CD4-positive, alpha-beta T cell treated with Interleukin-4 for 1 hour (primary cell): ENCODE measurements at places on chromosomes 7 and 10.
A peak's percentile ranks its signal among the peaks of the same experiment; 100 is the strongest.

GRCh38 chr10:106450966-106451365, 713.5 kb downstream of the SORCS1 start:
- DNase-seq: no peak

DNA sequence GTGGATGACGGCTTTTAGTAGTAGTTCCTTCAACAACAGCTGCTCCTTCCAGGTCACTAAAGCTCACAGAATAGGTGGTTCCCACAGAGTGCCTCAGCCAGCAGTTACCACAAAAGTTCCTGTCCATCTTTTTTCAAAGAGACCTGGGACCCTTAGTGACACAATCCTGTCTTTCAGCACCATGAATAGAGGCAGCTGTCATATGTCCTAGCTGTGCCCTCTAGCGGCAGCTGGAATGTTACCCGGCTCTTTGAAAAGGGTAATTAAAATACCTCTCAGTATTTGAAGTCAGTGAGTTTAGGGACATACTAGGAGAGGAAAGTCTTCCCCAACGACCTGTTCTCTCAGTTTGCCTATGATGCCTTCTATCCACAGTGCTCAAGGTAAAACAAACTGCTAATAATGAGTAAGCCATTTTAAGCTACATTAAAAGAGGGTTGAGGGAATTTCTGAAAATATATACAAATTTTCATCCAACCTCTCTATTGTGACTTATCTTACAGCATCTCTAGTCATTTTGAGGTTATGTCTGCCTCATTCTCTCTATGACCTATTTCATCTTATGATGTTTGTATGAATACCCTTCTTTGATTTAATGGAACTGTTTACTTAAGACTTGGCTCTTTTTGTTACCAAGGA, 290.8 kb downstream of the NXPH1 start:
- no peak for DNase-seq

- DNase-seq: no peak
Measured at GRCh38 chr7:69625798-69626197, 27.5 kb downstream of the AUTS2 start.

GRCh38 chr10:117790179-117790578, 247.6 kb downstream of the EMX2 start:
- DNase-seq: no peak

DNA sequence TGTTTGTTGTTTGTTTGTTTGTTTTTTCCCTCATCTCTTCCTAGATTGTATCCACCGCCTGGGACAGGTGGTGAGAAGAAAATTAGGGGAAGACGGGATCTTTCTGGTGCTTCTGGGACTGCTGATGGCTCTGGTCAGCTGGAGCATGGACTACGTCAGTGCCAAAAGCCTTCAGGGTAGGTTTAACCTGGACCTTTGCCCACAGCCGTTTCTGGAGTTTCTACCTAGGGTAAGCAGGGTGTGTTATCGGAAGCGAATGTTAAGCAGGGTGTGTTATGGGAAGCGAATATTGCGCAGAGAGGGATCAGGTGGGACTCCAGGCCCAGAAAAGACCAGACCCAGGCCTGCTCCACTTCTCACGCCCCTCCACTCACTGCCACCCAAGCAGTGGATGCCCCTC, 4.7 kb downstream of the CLCN1 start:
- DNase-seq: no peak

DNA sequence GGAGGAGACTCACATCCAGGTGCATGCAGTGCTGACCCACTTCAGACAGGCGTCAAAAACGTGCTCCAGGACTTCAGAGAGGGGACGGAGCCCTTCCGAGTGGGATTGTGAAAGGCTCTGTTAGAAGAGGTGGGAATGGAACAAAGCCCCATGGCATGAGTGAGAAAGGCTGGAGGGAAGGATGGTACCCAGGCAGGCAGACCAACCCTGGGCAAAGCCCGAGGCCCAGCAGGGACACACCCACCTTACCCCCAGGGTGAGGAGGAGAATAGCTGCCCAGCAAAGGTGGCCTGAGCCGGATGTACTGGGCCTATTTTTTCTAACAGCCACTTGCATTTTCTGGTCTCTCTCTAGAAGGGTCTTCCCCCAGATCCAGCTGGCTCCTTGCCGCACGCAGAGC, 14.8 kb downstream of the CHAT start:
- no peak for DNase-seq

DNA sequence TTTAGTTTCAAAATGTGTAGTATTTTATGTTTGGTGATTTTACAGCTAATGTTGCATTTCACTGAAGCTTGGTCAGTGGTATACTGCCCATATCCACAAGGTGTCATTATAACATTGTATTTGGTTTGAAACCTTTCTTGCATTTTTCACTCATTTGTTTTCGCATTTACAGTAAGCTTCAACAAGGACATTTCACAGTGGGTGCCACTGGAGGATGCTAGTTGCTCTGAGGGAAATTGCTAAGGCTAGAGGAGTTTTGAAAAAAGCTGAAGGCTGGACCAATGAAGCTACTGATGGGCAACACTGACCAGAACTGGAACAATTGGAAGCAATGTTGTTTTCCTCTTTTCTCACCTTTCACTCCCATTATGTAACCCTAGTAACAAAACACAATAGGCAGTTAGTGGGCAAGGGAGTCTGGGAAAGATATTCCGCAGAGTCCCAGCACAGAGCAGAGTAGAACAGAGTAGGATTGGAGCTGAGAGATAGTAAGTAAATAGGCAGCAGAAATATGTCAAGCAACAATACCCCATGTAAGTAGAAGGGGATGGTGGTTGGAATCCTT, 23.6 kb upstream of the SRI start:
- DNase-seq: peak; percentile 19

DNA sequence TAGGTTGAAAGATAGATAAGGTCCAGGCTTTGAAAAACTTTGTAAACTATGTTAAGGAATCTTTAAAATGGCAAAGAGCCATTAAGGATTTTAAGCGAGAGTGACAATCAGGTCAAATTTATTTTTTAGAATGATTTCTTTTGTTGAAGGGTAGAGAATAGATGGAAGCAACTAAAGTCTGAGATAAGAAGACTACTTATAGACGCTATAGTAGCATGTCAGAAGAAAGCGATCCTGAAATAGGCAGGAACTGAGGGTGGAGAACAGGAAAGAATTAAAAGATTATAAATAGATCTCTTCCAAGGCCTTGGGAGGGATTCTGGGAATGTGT, 13.0 kb upstream of the TSPAN13 start:
- DNase-seq: no peak

DNA sequence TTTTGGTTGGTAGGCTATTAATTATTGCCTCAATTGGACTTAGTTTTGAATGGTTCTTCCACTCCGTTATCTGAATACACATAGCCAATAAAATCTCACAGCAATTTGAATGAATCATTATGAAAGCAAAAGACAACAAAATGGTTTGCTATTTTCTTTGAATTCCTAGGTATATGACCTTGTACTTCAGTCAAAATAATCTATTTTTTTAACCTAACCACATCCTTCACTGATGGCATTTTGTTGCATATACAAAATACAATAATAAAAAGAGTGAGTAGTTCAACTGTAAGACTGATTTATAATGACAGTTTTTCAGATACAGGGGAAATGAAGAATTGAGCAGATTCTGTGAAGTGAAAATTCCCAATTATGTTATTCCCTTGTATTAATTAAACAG, 433.1 kb downstream of the HTR7 start:
- DNase-seq: no peak

- DNase-seq: no peak
Measured at GRCh38 chr7:127290116-127290655, 37.4 kb upstream of the GRM8 start.

DNA sequence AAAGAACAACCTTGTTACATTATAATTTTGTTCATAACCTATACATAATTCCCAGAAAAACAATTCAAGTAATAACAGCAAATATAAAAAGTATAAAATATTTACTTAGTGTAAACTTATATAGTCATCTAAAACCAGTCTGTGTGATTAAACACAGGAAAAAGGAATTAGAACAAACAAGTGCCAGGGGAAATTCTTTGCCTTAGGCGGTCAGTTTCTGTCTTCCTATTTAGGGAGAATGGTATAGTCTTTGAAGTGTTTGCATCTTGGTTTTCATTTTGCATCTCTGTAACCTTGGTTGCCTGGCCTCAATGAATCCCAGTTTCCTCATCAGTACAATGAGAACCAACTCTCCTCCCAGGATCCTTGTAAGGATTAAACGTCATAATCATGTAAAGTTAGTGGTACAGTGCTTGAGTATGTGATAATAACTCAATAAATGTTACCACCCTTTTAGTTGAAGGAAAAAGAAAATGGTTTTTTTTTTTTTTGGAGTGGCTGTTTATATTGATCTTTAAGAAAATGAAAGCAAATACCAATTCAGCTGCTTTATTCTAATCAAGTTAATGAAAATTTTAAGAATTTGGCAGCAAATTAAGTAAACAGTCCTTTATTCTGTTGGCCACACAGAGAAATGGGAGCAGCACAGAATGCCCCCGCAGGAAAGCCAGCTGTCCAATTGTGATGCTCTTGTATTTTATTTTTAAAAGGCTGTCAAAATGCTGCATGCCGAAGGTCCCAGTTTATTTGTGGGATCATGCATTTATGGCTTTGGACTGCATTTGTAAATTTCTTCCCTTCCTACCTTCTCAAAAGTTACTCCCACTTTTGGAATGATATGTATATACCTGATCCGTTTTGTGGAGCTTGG, 61.8 kb downstream of the SHH start:
- no peak for DNase-seq

DNA sequence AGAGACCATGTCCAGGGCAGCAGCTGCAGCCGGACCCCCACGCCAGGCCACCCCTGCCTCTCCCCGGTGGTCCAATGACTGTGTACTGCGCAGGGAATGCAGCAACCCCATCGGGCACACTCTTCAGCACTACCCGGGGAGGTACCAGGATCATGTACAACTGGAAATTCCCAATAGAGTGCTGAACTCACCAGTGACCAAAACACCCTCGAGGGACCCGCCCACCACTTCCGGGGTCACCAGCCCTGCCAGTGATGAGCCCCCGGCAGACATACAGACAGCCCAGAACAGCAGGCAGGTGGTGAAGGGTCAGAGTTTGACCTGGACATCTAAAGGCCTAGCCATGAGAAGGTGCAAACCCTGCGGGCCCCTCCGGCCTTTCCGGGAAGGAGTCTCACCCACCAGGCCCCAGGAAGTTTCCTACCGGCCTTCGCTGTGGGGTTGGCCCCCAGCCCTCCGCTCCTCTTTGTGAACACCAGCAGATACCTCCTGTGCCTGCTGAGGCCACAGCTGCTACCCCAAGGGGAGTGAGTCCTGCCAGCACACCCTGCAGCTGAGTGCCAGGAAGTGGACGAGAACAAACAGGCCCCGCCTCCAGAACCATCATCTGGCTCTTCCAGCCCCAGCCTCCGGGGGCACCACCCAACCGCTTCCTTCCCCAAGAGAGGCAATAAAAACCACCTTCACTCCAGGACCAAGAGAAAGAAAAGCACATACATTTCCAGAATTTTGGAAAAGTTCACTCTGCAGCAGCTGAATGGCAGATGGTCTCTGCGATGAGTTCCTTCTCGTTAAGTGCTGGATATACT, 5.0 kb upstream of the ANKRD61 start:
- peak; percentile 75 for DNase-seq

DNA sequence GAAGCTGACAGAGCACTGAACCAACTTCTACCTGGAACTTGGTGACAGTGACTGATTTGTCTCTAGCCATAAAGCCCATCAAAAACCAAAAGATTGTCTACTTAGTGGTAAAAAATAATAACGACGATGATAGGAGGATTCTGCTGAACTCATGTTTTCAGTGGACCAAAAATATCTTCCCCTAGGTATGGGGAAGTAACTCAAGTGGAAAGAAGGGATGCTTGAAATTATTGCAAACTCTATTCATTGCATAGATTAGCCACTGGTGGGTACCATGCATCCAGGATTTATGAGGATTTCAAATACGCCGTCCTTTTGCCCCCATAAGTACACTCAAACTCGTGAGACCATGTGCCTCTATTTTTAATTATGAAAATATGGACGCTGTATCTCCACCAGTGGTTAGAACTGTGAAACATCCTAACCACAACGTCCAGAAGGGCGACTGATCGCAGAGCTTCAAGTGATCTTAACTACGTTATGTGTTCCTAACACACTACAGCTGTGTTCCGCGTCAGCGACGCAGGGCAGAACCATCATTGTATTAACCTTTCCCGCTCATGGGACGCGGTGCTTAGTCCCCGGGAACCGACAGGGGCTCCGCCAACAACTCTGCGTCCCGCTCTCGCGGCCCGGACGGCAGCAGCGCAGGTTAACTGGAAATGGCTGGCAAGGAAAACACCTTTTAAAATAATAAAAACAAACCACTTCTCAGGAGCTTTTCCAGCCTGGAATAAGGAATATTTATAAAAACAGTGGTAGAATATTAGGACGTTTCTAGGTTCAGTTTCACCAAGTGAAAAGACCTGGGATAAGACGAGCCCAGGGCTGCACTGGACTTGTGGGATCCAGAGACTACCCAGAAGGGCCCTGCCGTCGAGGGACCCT, 776 bp downstream of the PEX1 start:
- DNase-seq: peak; percentile 44

GRCh38 chr7:1049006-1049741, 4.8 kb downstream of the GPR146 start:
- DNase-seq: no peak

- no peak for DNase-seq
Measured at GRCh38 chr7:6274743-6275142, 2.3 kb upstream of the CYTH3 start.

GRCh38 chr7:96188174-96188581, 133.7 kb downstream of the SLC25A13 start:
- no peak for DNase-seq

- DNase-seq: no peak
Measured at GRCh38 chr10:30825022-30825421, 195.5 kb upstream of the LYZL2 start.

DNA sequence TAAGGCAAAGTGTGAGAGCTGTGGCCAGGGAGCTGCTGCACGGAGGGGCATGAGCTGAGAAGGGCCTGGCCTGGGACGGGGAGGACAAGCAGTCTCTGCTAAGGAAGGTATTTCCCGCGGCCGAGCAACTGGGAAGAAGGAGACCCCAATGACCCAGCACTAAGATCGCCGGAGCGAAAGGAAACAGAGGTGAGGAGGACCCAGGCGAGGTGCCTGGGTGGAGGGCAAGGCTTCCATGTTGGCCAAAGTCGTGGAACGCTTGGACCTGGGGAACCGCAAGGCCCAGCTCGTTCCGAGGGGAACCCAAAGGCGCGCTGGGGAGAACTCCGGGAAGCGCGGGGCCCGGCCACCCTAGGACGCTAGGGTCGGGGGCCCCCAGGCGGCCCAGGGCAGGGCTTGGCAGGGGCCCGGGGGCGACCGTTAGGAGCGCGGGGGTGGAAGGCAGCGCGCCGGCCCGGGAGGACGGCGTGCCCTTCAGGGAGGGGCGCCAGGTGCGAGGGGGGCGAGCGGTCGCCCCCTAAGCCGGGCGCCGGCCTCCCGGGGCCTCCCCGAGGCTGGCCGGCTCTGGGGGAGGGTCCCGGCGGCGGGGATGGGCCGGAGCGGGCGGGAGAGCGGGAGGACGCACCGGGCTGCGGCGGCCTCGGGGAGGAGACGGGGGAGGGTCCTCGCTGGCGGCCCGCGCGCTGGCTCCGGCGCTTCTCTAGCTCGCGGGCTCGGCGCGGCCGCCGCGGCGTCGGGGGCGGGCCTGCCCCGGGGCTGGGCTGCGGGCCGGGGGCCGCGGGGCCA, 545 bp downstream of the GIGYF1 start:
- no peak for DNase-seq
